ENCODE measurements at places on chromosomes 2 and 18. TPM values are rescaled to one million over a fixed set of nuclear protein-coding genes. Genes with fewer than 3 reads are reported as not detected.

KLF11 gene
- total RNA-seq, result 7.6 TPM

DNA sequence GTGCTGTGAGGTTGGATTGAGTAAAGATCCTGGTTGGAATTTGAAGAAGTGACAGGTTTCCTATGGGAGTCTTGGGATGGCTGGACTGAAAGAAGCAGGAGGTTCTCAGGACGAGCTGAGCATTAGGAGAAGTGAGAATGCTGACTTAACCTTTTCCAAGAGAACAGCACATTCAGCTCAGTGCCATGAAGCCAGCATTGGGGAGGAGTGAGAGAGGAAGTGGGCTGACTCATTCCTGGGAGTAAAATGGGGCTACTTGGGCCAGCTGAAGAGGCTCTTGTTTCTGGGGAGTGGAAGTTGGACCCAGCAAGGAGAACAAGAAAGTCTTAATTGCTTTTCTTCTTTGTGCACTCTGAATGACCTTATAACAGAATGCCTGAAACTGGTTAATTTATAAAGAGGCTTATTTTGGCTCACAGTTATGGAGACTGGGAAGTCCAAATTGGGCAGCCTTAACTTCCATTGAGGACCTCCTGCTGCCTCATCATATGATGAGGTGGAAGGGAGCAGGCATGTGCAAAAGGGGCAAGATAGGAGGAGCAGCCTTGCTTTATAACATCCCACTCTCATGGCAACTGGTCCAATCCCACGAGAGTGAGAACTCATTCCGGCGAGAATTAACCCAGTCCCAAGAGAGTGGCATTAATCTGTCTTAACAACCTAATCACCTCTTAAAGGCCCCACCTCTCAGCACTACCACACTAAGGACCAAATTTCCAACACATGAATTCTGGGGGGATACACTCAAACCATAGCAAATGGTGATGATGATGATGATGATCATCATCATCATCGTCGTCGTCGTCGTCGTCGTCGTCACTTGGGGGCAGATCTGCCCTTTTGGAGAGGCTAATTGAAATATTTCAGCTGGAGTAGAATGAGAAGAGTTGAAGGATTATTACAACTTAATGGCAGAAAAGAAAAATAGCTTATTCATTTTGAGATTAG is 26.1 kb downstream of the DGUOK start:
- DNase-seq, result no peak

GNAL gene
- total RNA-seq, result 35.4 TPM

LDLRAD4 gene
- 6.3 TPM for total RNA-seq

GRCh38 chr2:157784169-157784822 is 91.8 kb downstream of the ACVR1 start:
- peak; percentile 45 for DNase-seq

TBC1D8 gene
- 147 TPM for total RNA-seq

IL18RAP gene
- total RNA-seq, result not detected

DNA sequence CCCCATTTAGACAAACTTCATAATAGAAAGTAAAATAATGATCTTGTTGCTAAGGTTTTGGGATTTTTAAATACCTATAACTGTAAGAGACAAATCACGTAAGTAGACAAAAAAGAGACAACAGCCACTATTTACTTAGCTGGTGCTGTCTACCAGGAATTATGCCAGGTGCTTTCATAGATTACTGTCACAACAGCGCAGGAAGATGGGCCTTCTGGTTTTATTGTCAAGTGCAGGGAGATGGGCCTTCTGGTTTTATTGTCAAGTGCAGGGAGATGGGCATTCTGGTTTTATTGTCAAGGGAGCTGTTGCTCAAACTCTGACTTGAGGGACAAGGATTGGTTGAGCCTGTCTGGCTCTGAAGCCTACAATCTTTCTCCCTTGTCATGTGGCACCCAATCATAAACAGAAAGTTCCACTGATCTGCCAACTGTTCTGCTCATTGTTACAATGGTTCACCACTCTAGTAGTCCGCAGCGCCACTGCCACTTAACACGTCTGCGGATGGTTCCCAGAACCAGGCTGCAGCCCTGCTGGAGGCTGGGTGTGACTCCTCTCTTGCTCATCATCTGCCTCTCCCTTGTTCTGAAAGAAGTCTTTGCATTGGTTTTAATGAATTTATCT is 95.0 kb downstream of the RNF144A start:
- no peak for DNase-seq

RIT2 gene
- not detected for total RNA-seq

DNA sequence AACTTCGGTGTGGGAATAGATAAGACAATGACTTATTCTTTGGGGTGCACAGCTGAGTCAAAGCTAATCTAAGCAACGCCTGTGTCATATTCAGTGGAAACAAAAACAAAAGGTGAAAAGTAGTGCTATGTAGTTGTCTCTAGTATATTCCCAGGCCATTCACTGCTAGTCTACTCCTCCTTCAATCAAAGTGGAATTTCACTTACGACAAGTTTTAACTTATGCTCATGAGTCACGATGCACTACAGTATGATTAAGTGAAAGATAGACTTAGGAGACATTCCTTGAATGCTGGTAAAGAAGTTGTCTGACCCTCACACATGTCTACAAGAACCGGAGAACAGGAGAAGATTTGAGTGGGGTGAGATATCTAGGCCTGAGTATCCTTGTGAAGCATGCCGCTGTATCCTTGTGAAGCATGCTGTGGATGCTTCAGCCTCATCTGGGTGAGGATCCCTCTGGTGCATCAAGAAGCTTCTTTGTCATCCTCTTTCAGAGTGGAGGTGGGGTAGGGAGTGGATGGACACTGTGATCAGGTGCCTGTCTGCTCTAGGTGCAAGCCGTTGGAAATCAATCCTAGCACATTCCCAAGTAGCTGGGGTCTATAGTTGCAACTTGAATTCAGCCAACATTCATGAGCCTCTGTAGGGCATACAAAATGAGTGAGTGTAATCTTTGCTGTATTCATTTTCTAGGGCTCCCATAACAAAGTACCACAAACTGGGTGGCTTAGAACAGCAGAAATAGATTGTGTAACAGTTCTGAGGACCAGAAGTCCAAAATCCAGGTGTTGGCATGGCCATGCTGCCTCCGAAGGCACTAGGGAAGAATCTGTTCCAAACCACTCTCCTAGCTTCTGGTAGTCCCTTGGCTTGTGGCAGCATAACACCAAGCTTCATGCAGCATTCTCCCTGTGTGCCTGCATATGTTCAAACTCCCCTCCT is 173.5 kb upstream of the FN1 start:
- DNase-seq, result no peak

ASPRV1 gene
- total RNA-seq, result 0.42 TPM

DNA sequence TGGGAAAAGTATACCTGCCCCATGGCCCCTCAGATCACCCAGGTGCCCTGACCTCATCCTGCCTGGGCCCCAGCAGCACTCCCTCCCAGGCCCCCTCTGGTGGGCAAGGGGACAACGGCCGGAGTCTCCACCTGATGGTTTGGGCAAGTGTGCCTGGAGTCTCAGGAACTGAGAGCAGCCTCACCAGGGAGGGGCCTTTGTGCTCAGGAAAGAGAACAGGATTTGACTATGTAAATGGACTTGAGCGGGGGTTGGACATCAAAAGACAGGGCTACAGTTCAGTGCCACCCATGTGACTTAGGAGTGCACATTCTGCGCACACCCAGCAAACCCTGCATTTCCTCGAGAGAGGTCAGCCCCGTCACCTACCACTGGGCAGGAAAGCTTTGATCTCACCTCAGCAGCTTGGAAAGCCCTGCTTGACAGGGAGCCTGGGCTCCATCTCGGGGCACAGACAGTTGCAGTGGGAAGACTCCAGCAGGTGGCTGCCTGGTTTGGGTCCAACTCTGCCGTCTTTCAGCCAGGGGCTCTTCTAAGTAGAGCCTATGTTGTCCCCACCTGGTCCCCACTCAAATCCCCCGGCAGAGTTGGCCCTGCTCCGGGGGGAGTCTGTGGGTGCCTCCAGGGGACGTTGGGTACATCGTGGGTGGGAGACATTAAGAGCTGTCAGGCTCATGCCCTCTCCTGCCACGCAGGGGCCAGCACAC is 3.3 kb downstream of the INPP5D start:
- no peak for DNase-seq

FBXO15 gene
- not detected for total RNA-seq

REG3G gene
- total RNA-seq, result not detected

GRCh38 chr2:239162141-239162821 is 238.5 kb downstream of the HDAC4 start:
- no peak for DNase-seq

- no peak for DNase-seq
Measured at GRCh38 chr2:41909584-41909983, 138.2 kb upstream of the PKDCC start.

DNA sequence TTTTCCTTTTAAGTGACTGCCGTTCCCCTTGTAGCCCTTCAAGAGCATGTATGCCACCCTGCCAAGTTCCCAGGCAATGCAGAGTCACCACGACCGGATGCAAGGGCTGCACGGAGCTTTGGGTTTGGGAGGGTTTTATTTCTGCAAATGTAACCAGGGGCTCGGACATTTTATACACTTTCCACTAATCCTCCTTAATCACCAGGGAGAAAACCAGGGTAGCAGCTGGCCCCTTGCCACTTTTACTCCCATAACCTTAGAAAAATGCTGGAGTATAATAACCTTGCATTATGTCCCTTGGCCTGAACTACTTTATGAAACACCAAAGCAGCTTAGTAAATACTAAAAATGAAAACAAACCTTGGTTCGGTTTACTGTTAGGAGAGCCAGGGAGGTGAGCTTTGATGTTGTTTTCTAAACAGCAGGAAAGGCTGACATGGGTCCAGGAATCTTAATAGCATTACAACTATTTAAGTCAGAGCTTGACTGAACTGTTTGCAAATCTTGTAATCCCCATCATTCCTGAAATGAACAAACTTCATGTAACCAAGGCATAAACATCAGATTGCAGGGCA is 152.8 kb upstream of the RIOK3 start:
- no peak for DNase-seq

UGT1A10 gene
- 0.12 TPM for total RNA-seq

KANSL1L gene
- 19.4 TPM for total RNA-seq

GRCh38 chr18:23933407-23933806 is 81.1 kb upstream of the TTC39C start:
- DNase-seq, result no peak

CD8A gene
- total RNA-seq, result not detected

PPP4R1 gene
- total RNA-seq, result 29.6 TPM

DNA sequence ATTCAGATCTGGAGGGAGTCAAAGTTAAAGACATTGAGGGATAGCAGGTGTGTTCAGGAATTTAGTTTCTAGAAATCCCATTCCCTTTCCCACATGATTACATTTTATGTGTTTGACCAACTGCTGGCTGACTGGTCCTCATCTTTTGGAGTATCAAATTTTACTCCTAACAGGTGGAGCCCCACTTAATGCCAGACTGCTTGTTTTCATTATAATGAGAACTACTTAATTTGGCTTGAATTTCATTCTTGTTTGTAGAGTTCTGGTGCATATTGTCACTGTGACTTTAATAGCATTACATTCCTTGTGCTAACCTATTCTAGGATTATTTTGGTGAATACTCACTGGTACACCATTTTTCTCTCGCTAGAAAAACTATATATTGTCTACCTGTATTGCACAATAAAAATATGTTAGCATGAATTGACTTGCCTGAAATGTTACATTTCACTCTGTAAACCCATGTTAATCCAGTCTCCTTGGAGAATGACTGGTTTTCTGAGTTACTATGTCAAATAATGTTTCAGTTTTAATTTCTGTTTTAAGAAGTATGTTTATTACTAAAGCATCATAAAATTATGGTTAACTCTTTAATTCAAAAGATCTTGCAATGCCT is 98.2 kb downstream of the TANC1 start:
- no peak for DNase-seq

- DNase-seq, result no peak
Measured at GRCh38 chr2:206611736-206612135, 30.6 kb upstream of the FAM237A start.

- no peak for DNase-seq
Measured at GRCh38 chr2:98658816-98659490, 50.6 kb downstream of the UNC50 start.

- DNase-seq, result no peak
Measured at GRCh38 chr2:203824603-203825002, 43.0 kb upstream of the CTLA4 start.

ACMSD gene
- not detected for total RNA-seq

IL1RN gene
- not detected for total RNA-seq

DNA sequence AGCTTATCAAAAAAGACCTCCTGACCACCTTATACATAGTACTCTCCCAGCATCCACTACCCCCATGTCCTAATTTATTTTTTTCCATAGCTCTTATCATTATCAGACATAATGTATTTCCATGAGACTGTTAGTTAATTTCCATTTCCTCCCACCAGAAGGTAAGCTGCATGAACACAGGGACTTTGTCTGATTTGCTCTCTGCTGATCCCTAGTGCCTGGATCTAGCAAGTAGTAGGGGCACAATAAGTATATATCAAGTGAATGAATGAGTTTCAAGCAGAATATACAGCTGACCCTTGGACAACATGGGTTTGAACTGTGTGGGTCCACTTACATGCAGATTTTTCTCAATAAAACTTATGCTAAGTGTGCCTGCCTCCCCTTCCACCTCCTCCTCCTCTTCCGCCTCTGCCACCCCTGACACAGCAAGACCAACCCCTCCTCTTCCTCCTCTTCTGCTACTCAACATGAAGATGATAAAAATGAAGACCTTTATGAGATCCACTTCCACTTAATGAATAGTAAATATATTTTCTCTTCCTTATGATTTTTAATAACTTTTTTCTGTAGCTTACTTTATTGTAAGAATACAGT is 53.8 kb downstream of the CTAGE1 start:
- no peak for DNase-seq

GREB1 gene
- total RNA-seq, result 2.0 TPM

DNA sequence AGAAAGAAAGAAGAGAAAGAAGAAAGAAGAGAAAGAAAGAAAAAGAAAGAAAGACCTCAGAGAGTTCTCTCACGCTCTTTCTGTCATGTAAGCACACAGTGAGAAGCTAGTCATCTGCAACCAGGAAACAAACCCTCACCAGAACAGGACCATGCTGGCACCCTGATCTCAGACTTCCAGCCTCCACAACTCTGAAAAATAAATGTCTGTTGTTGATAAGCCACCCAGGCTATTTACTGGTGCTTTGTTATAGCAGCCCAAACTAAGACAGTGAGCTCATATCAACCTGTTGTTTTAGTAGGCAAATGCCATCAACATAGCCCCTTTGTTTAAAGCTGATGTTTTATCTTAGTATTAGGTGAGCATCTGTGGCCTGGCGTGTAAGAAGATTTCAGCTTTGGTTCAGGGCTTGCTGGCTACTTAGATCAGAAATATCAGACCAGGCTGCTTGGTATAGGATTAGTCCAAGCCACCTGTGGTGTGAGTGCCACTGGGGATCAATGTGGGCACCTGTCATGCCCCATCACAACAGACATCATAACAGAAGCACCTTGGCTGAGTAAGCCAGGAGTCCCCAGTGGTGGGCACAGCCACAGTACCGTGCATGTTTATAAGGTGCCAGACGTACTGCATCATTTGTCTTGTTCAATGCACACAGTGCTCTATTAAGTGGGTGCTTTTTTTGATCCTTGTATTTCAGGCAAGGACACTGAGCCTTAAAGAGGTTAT is 94.4 kb downstream of the LBH start:
- DNase-seq, result no peak

NYAP2 gene
- total RNA-seq, result 0.36 TPM

Measured in gastrocnemius medialis (tissue), 4 donors.